WTC11 (cell line): ENCODE measurements at places on chromosomes 1 and 21.
A peak's percentile ranks its signal among the peaks of the same experiment; 100 is the strongest.

- no peaks in the 10 kb centered on the region; the same call in 1 of the 2 replicates for H3K27me3 ChIP-seq
- no peak overlapping the region for H3K4me3 ChIP-seq
- no peaks in the 10 kb centered on the region for H3K36me3 ChIP-seq
- H3K27ac ChIP-seq, result no peak overlapping the region
- no peak for DNase-seq
Observed at GRCh38 chr21:42349420-42350317, 1.1 kb downstream of the TFF2 start.

DNA sequence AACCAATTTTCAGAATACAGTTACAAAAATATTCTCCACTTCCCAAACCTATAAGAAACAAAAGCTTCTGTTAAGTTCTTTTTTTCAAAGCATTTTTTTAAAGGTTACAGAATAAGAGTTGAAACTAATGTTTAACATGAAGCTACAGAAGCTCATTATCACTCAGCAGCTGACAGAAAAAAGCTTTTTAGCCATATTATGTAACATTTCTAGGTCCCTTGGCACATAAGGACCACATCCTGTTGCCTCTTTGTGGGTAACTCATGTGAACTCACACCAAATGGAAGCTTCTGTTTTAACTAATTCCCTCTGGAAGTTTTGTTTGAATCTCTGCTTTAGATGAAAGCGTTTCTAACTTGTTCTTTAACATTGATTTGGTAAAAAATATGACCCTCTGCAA is 242.5 kb upstream of the TMPRSS15 start:
- no peaks in the 10 kb centered on the region for H3K4me1 ChIP-seq
- H3K27ac ChIP-seq, result no peak overlapping the region
- H3K27me3 ChIP-seq, result no peaks in the 10 kb centered on the region
- DNase-seq, result no peak

- H3K4me3 ChIP-seq, result no peak overlapping the region
- H3K27me3 ChIP-seq, result peaks cover 8% of the 10 kb centered on the region
- H3K27ac ChIP-seq, result no peak overlapping the region
Observed at GRCh38 chr1:184661801-184662200, 92.9 kb downstream of the EDEM3 start.

DNA sequence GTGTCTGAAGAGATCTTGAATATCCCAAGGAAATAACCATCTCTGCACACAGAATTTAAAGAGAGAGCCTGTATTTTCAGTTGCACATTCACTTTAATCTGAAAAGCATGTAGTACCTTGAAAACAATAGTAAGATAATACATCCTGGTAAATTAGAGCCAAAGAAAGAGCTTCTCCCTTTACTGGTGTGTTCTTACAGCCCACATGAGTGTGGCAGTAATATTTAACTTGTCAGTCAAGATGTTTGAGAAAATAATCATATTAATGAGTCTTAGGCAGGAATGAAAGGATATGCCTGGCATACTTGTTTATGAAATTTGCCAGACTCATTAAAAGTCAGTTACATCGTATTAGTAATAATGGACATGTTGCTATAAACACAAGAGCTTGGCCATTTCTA is 908.4 kb upstream of the ADGRL4 start:
- H3K36me3 ChIP-seq, result 0 out of 2 replicates have a peak, but pooled peaks cover 3% of the 10 kb centered on the region
- H3K27ac ChIP-seq, result no peak overlapping the region
- DNase-seq, result no peak
- H3K4me1 ChIP-seq, result peaks cover 8% of the 10 kb centered on the region
- H3K27me3 ChIP-seq, result peaks cover 2% of the 10 kb centered on the region; the same call in 1 of the 2 replicates

- H3K36me3 ChIP-seq, result no peaks in the 10 kb centered on the region
- H3K4me3 ChIP-seq, result no peak overlapping the region
- DNase-seq, result no peak
- no peaks in the 10 kb centered on the region for H3K27me3 ChIP-seq
- peak overlapping the region; percentile 3; the same call in 1 of the 2 replicates for H3K27ac ChIP-seq
Observed at GRCh38 chr1:194865383-194865782, 1679.0 kb upstream of the B3GALT2 start.

GRCh38 chr1:182110635-182111034 is 49.1 kb upstream of the ZNF648 start:
- H3K27me3 ChIP-seq, result no peaks in the 10 kb centered on the region
- no peak overlapping the region for H3K27ac ChIP-seq
- peaks cover 15% of the 10 kb centered on the region for H3K4me1 ChIP-seq
- H3K36me3 ChIP-seq, result peaks cover 2% of the 10 kb centered on the region
- DNase-seq, result no peak

DNA sequence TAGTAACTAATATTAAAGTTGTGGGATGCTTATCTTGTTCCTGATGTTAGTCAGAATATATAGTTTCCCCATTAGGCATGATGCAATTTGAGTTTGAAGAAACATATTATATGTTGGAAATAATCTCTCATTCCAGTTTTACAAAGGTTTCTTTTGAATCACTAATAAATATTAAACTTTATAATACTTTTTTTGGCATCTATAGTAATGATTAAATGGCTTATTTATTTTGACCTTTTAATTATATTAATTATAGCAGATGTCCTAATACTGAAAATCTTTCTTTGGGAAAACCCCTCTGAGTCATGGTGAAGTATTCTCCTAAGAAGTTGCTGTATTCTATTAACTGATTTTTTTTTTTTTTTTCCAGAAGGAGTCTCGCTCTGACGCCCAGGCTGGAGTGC is 28.5 kb upstream of the PTGS2 start:
- H3K4me1 ChIP-seq, result no peaks in the 10 kb centered on the region
- DNase-seq, result no peak
- no peak overlapping the region for H3K27ac ChIP-seq
- no peaks in the 10 kb centered on the region for H3K27me3 ChIP-seq
- no peak overlapping the region for H3K4me3 ChIP-seq

DNA sequence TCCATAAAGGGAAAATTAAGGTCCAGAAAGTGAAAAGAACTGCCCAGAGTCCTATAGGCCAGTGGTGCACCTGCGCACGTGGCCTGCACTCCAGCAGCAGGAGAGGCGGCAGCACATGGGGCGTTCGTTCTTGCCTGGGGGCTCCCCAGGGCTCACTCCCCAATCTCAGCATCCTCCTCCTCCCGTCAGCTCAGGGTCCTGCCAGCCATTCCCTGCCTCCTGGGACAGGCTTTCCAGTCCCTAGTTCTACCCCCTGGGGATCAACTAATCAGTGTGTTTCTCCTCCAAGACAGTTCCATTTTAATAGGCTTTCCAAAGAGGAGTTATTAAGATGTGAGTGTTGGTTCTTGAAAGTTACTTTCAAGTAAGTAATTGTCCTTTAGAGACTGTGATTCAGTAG is 1.2 kb upstream of the A3GALT2 start:
- H3K27me3 ChIP-seq, result peaks cover 9% of the 10 kb centered on the region
- no peak overlapping the region for H3K4me3 ChIP-seq
- no peak overlapping the region for H3K27ac ChIP-seq
- H3K4me1 ChIP-seq, result no peaks in the 10 kb centered on the region

- peak; percentile 72 for DNase-seq
- H3K36me3 ChIP-seq, result 0 out of 2 replicates have a peak, but pooled peaks cover 4% of the 10 kb centered on the region
Observed at GRCh38 chr1:26723013-26723991, 27.5 kb downstream of the ARID1A start.

DNA sequence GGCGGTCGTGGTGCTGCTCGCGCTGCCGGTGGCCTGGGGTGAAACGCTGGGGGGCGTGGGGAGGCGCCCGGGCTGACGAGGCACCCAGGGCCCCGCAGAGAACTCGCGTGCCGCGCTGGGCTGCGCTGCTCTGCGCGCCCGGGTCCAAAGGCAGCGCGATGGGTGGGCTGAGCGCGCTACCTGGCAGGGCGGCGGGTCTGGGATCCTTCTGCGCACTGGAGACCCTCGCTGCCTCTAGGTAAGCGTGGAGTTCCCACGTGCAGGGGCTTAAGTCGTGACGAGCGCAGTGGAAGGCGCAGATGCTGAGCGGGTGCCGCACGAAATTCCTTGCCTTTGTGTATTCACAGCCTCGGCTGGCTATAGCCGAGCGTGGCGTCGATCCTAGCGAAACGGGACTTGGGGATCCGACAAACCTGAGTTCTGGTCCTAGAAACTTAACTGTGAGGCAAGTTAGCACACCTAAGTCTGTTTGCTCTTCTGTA is 24.6 kb downstream of the CR1L start:
- peak; percentile 17 for DNase-seq
- H3K27me3 ChIP-seq, result peaks cover 25% of the 10 kb centered on the region
- no peak overlapping the region for H3K27ac ChIP-seq

GRCh38 chr1:6491480-6491962 is at the start of gene PLEKHG5:
PLEKHG5 (minus strand) TSS chr1:6491667; CDS start chr1:6477571, 14,096 bp downstream.
- H3K4me3 ChIP-seq, result peak within 1 kb of the TSS; percentile 77
- H3K27ac ChIP-seq, result peak within 1 kb of the TSS; percentile 77
- H3K36me3 ChIP-seq, result no peaks in the 10 kb centered on the region
- peaks cover 12% of the 10 kb centered on the region for H3K27me3 ChIP-seq
- H3K4me1 ChIP-seq, result peaks cover 36% of the 10 kb centered on the region

- peak within 1 kb of the TSS; percentile 98 for H3K4me3 ChIP-seq
- H3K27ac ChIP-seq, result peak within 1 kb of the TSS; percentile 100
- peaks cover 18% of the 10 kb centered on the region for H3K36me3 ChIP-seq
- peaks cover 20% of the 10 kb centered on the region for H3K4me1 ChIP-seq
- DNase-seq, result peak; percentile 98
- peaks cover 32% of the 10 kb centered on the region for H3K27me3 ChIP-seq
Observed at GRCh38 chr21:36319767-36320420, at the start of gene MORC3. MORC3 (plus strand) TSS chr21:36320197; CDS start chr21:36320265, 68 bp downstream.

DNA sequence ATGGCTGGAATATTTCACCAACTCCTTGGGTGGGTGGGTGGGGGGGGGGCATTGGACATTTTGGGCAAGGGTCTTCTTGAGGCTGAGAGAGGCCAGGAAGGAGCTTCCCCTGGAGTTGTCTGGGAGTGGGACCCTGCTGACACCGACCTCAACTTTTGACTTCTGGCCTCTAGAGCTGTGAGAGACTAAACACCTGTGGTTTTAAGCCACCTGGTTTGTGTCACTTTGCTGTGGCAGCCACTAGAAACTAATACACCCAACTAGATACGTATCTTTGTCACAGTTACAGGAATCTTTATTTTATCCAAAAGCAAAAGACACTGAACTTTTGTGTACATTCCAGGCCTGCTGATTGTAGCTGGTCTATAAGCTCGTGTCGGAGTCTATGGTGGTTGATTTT is 9.9 kb upstream of the RIPK4 start:
- no peak overlapping the region for H3K4me3 ChIP-seq
- H3K4me1 ChIP-seq, result peaks cover 38% of the 10 kb centered on the region
- peaks cover 22% of the 10 kb centered on the region for H3K27me3 ChIP-seq
- DNase-seq, result no peak

DNA sequence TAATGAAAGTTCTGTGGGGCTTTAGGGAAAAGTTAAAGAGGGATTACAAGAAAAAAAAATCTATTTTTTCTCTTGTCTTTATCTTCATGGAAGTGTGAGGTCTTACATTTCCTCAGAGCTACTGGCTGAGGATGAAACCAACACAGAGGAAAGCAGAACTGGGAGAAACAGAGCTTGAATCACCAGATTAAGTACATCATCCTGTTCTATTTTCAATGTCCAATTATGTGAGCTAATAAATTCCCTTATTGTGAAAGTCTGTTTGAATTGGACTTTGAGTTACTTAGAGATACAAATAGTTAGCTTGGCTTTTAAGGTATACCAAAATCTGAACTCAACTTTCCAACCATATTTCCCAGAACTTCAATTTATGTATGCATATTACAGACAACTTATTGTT is 69.2 kb downstream of the LPGAT1 start:
- H3K4me1 ChIP-seq, result no peaks in the 10 kb centered on the region
- H3K27me3 ChIP-seq, result no peaks in the 10 kb centered on the region
- no peak for DNase-seq
- H3K27ac ChIP-seq, result no peak overlapping the region
- H3K36me3 ChIP-seq, result peaks cover 11% of the 10 kb centered on the region

DNA sequence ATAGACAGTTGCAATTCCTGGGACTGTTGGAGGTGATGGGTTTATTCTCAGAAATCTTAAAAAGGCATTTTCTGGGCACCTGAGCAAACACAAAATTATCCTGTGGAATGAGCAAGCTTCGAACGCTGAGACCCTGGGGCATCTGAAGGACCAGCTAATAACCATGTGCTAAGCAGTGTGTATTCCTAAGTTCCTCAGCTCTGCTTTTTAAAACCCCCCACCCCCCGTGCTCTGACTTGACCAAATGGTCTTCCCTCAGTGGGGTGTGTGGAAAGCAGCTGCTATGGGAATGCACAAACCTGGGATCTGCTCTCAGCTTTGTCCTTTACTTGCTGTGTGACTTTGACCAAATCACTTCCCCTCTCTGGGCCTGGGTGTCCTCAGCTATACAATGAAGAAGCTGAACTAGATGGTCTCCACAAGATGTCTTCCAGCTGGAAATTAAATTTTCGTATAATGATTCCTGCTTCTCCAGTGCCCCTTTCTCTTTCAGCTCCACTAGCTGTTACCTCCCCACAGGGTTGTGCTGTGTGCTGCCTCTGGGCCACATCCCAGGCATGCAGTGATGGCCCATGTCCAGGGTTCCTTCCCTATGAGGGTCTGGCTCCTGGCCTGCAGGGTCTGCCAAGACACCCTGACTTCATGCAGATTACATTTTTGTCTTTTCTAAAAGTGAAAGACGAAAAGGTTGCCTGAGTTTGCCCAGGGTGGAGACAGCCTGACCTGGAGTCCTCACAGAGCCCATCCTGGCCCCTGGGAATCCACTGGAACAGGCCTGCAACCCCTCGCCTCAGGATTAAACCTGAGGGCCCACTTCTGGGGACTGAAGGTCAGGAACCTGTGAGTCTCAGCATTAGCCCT is 14.9 kb upstream of the CD247 start:
- H3K27me3 ChIP-seq, result no peaks in the 10 kb centered on the region
- no peak overlapping the region for H3K27ac ChIP-seq
- no peak overlapping the region for H3K4me3 ChIP-seq

DNA sequence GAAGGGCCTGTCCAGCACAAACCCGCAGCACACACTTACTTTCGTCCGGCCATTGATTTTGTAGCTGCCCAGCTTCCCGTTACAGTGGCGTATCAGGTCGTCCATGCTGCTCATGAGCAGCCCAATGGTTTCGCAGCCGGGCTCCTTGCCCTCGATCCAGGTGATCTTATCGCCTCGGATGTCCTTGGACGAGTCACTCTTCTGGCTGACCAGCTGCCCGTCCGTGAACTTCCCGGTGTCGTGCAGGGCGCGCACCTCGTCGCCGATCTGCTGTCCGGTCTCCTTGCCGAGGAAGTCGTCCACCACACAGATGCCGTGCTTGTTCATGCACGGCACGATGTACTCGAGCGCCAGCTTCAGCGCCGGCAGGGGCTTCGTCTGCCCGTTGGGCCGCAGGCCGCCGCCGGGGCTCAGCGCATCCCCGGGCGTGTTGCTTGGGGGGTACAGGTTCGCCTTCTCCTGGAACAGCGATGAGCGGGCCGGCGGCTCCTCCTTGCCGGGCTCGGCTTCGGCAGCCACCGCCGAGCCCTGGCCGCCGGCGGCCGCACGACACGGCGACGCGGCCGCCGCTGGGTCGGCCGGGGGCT is 1.0 kb downstream of the EGLN1 start:
- H3K27ac ChIP-seq, result no peak overlapping the region; the same call in 1 of the 2 replicates
- no peaks in the 10 kb centered on the region for H3K36me3 ChIP-seq
- peak overlapping the region; percentile 80 for H3K4me3 ChIP-seq
- DNase-seq, result peak; percentile 45
- peaks cover 60% of the 10 kb centered on the region for H3K27me3 ChIP-seq
- H3K4me1 ChIP-seq, result peaks cover 46% of the 10 kb centered on the region

GRCh38 chr1:61973100-61973837 is 221.4 kb upstream of the L1TD1 start:
- DNase-seq, result no peak
- H3K27me3 ChIP-seq, result no peaks in the 10 kb centered on the region
- H3K4me3 ChIP-seq, result no peak overlapping the region
- H3K36me3 ChIP-seq, result peaks cover 8% of the 10 kb centered on the region
- peaks cover 7% of the 10 kb centered on the region for H3K4me1 ChIP-seq
